ENCODE measurements at places on chromosomes 12 and 14.

DNA sequence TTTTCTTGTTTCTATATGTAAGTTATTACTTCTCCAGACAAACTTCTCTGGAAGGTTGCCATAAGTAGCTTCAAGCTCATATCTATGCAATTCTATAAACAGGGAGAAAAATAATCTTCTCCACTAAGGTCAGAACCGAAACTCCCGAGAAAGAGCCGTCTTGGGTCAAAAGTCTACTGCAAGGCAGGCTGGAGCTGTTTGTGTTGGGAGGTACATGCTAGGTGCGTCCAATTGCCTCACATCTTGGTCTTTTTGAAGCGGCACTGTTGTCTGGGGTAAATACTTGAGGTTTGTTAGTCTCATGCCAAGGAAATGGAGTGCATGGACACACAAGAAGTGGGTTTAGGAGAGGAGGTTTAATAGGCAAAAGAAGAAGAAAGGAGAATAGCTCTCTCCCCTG is 674.7 kb upstream of the TMEM132C start:
- DNase-seq = no peak

- no peak for DNase-seq
Observed at GRCh38 chr12:53481939-53482586, 17.2 kb downstream of the MAP3K12 start.

- DNase-seq = no peak
Observed at GRCh38 chr12:29309320-29309902, 71.6 kb downstream of the ERGIC2 start.

GRCh38 chr14:100051543-100051942 is 13.7 kb upstream of the EVL start:
- DNase-seq = no peak

DNA sequence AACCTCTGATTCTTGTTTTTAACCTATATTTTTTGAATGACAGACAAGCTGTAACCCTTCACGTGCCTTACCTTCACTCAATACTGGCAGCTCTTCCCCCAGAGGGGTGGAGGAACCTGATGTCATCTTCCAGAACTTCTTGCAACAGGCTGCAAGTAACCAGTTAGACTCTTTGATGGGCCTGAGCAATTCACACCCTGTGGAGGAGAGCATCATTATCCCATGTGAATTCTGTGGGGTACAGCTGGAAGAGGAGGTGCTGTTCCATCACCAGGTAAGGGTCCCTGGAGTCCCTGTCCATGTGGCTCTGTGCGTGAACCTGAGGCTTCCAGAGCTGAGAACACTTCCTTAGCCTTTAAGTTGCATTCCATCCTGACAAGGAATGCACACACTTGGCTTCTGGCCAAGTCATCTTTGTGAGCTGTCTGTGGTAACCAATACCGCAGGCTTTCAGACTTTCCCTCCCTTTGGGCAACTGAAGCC is 22.7 kb downstream of the TRAFD1 start:
- no peak for DNase-seq

DNA sequence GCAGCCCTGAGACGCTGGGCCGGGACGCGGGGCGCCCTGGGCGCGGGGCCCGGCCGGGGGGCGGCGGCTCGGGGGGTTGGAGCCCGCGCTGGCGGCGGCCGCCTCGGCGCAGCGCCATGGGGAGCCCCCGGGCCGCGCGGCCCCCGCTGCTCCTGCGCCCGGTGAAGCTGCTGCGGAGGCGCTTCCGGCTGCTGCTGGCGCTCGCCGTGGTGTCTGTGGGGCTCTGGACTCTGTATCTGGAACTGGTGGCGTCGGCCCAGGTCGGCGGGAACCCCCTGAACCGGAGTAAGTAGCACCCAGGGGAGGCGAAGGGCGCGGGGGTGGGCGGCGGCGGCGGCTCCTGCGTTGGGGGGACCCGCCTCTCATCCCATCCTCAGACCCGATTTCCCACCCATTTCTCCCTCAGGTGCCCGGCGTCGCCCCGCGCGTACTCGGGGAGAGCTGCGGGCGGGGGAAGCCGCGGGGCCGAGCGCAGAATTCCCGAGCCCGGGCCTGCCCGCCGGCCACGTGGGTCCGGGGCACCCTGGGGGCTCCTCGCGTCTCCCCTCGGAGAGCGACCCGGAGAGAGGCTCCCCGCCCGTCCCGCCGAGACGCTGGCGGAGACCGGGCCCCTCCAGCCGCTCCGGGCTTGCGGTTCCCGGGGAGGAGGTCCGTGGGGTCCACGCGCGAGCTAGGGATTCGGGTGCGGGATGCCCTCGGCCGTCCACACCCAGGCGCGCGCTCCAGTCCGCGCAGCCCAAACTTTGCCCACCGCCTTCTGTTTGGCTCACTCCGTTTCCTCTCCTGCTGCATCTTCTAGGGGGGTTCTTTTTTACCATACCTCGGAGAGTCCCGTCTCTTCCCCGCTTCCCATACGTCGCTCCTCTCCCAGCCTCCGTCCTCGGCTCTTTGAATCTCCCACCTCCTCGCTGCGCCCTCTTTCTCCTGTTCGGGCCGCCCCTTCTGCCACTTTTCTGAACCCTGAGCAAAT is 807 bp downstream of the B4GALNT3 start:
- DNase-seq = no peak

DNA sequence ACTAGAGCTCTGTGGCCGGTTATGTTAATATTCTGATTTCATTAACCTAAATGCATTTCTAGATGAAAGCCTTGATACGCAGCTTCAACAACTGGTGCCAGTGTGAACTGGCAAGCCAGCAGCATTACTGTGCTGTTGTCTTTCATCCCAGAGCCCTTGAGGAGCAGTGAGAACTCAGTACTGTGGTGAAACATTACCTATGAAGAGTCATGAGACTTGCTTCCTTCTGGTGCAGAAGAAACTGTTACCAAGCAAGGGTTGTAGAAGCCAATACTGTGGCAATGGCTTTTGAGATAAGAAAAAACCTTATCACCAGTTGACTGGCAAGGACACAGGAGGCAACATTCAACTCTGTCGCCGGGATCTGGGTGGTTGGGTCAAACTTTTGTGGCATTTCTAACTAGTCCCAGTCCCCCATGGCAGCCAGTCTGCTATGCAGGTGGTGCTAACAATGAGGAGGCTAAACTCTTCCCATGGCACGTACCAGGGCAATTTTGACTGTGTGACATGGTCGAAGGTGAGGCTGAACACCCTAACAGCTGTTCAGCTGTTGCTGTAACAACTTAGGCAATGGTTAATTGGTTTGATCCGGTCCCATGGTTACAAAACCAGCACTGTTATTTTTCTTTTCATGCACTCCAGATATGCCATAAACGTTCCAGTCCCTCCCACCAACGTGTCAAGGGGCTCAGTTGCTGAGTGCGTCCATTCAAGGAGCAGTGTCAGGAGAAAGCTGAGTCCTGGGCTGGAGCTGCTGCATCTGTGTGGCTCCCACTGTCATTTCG is 12.6 kb upstream of the LGALS3 start:
- no peak for DNase-seq

- no peak for DNase-seq
Observed at GRCh38 chr12:83388551-83388950, 701.8 kb downstream of the TMTC2 start.

DNA sequence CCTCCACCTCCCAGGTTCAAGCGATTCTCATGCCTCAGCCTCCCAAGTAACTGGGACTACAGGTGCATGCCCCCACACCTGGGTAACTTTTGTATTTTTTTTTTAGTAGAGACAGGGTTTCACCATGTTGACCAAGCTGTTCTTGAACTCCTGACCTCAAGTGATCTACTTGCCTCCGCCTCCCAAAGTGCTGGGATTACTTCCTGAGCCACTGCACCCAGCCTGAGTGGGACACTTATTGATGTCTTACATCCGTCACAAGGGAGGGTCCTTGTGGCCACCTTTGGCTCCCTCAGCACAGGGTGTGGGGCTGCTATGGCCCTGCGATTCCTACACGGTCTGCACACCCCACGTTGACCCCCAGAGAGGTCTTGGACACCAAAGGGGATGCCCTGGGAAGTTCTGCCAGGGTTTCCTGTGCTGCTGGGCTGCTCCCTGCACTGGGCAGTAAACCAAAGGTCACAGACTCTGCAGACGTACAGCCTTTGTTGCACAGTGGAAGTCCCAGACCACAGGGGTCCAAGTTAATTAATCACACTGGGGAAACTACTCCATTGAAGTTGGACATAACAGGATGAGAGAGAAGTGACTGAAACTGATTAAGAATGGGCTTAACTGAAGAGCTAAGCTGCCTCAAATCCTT is 95.7 kb downstream of the SAMD4A start:
- no peak for DNase-seq

DNA sequence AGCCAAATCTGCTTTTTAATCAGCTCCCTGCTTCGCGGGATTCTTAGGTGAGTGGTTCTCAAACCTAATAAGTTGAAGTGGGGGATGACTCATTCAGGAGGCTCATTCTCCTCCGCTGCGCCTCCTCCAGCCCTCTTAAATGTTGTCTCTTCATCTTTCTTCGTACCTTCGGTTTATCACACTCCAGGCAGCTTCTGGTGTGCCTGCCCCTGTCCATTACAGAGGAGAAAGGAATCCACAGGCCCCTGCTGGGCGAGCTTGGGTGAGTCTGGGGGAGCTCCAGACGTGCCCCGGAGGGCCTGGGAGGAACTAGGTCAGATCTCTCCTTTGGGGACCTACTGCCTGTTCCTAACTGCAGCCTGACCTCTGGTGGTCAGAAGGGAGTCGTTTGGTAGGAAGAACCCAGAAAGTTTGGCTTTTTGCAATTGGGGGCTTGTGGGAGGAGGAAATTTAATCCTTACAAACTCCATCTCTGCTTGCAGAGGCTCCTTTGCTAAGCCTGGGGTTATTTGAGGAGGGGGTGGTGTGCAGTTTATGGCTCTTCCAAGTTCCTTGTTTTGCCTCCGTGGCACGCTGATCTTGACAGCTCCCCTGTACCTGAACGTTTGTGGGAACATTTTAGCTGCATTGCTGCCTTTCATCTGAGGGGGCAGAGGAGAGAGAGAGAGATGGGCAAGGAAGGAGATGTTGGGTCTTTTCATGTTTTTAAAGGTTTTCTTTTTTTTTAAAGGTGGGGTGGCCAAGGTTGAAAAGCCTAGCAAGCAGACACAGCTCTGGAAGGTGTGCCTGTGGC is 84.1 kb upstream of the GNG2 start:
- DNase-seq = no peak

DNA sequence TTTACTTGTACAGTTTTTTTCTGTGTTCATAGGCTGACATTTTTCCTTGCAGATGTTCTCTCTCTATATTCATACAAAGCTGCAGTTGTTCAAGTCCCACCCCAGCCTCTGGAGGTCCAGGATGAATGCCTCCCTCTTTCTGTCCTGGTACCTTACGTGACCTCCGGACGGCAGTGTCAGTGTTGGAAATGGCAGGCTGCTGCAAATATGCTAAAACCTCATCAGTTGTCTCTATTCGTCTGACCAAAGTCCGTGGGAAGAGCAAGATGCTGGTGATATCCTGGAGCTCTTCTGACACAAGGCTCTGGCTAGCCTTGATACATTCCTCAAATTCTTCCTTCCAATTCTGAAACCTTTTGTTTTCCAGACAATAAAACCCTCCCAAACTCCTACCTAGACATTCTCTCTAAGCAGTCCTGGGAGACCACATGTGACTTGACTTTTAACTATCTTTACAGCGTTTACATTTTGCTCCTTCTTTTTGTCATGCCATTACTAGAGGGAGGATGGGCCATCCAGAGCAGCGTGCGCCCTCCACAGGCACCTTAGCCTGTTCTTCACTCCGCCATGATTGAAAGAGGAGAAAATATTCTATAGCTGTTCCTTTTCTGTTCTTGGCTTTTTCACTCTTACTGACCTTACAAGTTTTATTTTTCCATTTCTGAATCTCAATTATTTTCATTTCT is 143.6 kb downstream of the RGS6 start:
- no peak for DNase-seq

GRCh38 chr12:92442782-92443181 is 260.0 kb upstream of the PLEKHG7 start:
- DNase-seq = no peak

DNA sequence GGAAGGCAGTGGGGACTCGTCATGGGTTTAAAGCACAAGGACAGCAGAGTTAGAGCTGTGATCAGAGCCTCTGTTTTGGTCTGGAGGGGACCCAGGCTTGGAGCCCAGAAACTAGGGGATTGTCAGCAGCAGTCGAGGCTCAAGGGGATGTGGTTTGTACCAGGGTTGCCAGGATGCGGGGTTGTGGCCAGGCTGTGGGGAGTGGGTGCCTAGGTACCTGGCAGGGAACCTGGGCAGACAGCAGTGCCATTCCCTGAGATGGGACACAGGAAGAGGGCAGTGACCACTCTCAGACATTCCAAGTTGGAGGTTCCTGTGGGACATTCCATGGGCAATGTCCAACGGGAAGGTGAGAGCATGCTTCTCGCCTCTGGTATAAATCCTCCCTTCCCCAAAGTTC is 222.3 kb downstream of the SLC41A2 start:
- no peak for DNase-seq

- DNase-seq = peak; percentile 52
Observed at GRCh38 chr14:92665661-92666110, 82.7 kb downstream of the LGMN start.

DNA sequence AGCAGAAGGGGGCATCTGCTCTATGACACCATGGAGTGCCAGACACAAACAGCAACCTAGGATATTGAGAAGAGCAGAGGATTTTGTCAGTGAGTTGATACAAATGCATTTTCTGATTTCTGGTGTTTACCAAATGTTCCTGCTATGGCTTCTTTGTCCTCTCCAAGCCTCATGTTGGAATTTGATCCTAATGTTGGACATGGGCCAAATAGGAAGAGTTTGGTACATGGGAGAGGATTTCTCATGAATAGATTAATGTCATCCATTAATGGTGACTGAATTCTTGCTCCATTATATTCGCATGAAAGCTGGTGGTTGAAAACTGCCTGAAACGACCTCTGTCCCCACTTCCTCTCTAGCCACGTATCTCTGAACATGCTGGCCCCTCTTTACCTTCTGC is 1002.2 kb upstream of the FLRT2 start:
- DNase-seq = no peak

GRCh38 chr14:101379842-101380241 is 181.5 kb upstream of the DIO3 start:
- no peak for DNase-seq

- no peak for DNase-seq
Observed at GRCh38 chr14:53350866-53351265, 197.7 kb upstream of the DDHD1 start.

DNA sequence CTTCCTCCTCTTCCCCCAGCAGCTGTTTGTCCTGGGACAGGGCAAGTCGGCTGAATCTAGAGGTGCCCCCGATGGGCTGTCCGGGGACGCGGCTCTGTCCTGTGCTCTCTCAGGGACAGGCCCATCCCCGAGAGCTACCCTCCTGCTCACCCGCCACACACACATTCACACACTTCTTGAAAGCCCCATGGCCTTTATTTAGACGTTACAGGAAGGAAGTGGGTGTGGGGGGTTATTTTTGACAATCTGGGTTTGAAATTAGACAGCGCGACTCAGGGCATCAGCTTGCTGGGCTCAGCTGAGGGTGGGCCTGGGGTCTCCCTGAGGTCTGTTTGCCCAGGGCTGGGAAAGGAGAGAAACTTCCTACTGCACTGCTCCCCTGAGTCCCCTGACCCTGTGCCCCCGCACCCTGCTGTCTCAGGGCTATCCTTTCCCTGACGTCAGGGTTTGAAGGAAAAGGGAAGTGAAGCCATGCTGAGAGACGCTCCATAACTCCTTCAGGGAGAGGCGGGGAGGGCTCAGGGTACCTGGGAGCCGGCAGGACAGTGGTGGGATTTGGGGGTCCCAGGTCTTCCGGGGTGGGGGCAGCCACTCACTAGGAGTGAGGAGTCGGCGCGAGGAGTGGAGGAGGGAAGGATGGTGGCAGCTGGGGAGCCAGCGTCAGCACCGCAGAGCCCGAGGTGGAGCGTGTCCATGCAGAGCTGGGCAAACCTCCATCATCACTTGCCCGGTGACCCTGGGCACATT is 8.1 kb downstream of the PTPN6 start:
- peak; percentile 75 for DNase-seq

GRCh38 chr14:104694991-104695659 is 5.7 kb downstream of the INF2 start:
- DNase-seq = no peak
